ENCODE measurements at places on chromosomes 1 and 21.

DNA sequence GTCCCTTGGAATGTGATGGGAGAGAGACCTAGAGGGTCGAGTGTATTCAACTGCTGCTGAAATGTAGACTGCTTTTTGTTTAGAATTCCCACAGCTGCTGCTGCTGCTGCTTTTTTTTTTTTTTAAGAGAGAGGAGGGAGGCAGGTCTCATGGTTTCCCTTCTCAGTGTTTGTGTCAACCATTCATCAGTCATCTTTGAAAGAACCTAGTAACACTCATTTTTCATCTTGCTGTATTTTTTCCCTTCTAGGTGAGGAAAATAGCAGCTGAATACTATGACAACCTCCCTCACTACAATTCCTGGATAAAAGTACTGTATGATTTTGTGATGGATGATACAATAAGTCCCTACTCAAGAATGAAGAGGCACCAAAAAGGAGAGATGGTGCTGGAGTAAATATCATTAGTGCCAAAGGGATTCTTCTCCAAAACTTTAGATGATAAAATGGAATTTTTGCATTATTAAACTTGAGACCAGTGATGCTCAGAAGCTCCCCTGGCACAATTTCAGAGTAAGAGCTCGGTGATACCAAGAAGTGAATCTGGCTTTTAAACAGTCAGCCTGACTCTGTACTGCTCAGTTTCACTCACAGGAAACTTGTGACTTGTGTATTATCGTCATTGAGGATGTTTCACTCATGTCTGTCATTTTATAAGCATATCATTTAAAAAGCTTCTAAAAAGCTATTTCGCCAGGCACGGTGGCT, 9.2 kb downstream of the DEGS1 start:
- no peak for DNase-seq

- no peak for DNase-seq
Measured at GRCh38 chr1:221913351-221913892, 171.5 kb upstream of the DUSP10 start.

GRCh38 chr1:2788506-2789163, 12.9 kb downstream of the TTC34 start:
- DNase-seq = no peak

- DNase-seq = no peak
Measured at GRCh38 chr1:203225071-203225470, 4.4 kb downstream of the CHIT1 start.

- no peak for DNase-seq
Measured at GRCh38 chr1:22133931-22134324, 9.0 kb downstream of the WNT4 start.

DNA sequence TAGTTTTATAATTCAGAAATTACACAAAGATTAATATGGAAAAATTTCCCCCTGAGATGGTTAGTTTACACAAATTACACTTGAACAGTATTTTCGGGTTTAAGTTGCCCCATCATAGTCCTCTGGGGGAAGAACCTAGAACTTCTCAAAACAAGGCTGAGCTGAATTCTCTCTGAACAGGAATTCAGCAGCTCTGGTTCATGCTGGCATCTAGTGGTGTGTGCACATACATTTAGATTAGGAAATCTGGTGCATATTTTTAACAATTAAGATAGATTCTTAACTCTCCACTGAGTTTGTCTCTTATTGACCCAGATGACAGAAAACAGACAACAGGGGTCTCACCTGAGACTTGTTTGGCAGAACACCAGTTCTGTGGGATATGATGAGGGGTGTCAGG, 410.7 kb downstream of the DSCAM start:
- DNase-seq = no peak

- DNase-seq = no peak
Measured at GRCh38 chr1:183694066-183694465, 41.0 kb upstream of the APOBEC4 start.

DNA sequence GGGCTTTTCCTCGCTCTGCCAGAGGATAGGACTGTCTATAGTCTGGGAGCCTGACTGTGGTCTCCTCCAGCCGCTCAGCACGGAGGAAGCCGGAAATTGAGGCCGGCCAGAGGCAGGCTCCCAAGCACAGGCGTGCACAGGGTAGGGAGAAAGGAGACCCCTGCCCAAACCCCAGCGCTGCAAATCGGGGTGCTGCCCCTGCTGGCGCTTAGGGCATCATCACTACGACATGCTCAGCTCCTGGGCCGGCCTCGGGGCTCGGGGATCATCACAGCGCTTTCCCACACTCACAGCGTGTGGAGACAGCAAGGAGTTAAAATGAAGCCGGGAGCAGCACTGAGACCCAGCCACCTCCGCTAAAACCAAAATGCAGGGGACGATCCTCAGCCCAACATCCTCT, 62.8 kb upstream of the ARHGEF16 start:
- DNase-seq = no peak

DNA sequence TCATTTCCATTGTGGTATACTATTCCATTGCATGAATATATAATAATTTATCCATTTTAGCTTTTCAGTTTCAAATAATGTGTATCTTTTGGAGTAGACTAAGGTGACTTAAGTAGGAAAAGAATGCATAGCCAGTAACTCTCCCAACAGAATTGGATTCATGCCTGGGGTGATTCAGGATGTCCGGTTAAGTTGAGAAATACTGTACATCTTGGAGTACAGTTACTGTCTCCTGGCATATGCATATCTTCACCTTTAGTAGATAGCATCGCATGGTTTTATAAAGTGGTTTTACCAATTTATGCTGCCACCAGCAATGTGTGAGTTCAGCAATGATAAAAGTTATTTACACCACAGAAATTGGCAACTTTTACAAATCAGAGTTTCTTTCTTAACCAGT, 18.6 kb upstream of the SLC6A9 start:
- no peak for DNase-seq

- no peak for DNase-seq
Measured at GRCh38 chr21:41877901-41878830, 978 bp downstream of the PRDM15 start.

GRCh38 chr1:55155522-55155921, 59.6 kb downstream of the USP24 start:
- DNase-seq = no peak

DNA sequence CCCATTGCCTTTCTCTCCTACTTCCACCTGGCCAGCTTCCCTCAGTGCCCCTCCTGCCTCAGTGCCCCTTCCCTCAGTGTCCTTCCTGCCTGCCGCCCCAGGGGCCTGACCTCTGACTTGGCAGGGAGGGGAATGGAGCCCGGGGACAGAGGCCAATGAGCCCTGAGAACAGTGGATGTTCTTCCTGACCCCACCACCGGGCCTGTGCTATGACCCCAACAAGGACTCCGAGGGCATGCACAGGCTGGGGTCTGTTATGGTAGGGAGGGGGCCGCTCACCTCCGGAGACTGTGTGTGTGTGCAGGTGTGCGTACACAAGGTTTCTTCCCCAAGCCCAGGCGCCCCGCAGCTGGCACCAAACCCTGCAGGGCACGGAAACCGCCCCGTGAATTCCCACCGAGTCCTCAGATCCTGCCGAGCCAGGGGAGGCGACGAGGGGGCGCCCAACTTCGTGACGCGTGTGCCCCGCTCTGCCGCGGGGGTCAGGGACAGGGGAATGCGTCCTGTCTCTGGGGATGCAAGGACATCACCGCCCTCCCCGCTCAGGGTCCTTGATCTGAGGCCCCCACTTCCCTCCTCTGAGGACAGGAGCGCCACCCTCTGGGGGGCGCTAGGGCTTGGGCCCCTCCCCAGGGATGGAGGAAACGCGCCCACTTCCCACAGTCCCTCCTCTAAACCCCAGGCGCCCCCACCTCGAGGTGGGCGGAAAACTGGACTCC, 766 bp downstream of the RAP1GAP start:
- DNase-seq = no peak

GRCh38 chr1:118900643-118901440, 87.3 kb downstream of the TBX15 start:
- DNase-seq = no peak

DNA sequence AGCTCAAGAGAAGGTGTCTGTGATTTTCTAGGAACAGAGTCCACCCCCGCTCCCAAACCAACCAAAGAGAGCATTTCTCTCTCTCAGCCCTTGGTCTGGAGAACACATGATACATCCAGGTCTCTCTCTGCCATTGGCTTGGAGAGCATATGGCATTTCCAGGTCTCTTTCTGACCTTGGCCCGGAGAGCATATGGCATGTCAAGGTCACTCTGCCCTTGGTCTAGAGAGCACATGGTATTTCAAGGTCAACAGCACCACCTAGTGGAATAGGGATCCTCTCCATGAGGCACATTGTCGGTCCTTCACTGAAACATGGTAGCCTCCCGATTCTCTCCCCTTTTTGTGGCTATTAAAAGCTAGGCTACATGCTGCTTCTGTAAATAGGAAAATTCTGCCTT, 437.7 kb upstream of the OLFM3 start:
- no peak for DNase-seq

DNA sequence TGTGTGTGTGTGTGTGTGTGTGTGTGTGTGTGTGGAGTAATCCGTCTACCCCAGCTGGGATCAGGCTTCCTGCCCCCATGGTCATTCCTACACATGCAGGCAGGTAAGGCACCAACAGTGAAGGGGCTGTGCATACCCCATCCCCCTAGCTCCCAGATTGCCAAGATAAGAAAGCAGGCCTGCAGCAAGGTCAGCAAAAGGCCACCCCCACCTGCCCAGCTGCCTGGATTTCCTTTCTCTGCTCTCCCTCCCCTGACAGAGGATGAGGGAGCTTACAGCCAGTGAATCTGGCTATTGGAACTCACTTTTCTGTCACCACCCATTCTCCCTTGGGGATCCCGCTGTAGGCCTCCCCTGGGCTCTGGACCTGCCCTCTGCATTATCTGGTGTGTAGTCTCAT, 7.9 kb downstream of the ALX3 start:
- no peak for DNase-seq

GRCh38 chr1:160541622-160542302, 18.7 kb upstream of the SLAMF6 start:
- DNase-seq = no peak

DNA sequence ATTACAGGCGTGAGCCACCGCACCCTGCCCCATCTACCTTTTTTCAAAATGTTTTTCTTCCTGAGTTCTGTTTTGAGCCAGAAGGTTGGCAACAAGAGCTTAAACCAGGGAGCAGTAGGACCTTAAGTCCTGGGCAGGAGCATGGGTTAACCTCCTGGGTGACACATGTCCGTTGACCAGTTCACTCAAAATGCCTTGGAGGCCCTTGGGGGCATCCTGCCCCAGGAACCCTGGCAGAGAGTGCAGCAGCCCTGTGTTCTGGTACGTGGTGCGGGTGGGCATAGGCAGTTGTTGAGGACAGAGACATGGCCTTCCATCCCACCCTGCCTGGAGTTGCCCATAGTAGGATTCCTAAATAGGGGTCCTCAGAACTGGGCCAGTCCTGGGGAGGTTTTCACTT, 11.6 kb downstream of the H6PD start:
- DNase-seq = no peak

GRCh38 chr1:156706657-156707416, 1.5 kb upstream of the CRABP2 start:
- DNase-seq = no peak

DNA sequence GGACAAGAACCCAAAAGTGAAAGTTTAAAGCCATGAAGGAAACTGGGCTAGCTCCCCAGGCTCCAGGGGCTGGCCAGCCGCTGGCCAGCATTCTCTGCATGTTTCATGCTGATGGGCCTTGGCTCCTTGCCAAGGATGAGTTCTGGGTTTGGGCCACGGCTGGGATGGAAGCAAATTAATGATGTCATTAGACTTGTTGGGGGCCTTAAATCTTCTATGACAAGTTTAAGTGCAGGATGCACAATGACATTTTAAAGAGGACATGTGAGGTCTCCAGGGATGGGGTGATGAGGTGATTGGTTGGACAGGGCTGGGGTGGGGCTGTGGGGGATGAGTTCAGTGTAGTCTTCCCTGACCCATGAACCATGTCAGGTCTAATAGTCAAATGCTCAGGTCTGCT, 199.6 kb downstream of the TRABD2B start:
- DNase-seq = no peak

- DNase-seq = no peak
Measured at GRCh38 chr21:39084073-39084472, 99.2 kb downstream of the PSMG1 start.

DNA sequence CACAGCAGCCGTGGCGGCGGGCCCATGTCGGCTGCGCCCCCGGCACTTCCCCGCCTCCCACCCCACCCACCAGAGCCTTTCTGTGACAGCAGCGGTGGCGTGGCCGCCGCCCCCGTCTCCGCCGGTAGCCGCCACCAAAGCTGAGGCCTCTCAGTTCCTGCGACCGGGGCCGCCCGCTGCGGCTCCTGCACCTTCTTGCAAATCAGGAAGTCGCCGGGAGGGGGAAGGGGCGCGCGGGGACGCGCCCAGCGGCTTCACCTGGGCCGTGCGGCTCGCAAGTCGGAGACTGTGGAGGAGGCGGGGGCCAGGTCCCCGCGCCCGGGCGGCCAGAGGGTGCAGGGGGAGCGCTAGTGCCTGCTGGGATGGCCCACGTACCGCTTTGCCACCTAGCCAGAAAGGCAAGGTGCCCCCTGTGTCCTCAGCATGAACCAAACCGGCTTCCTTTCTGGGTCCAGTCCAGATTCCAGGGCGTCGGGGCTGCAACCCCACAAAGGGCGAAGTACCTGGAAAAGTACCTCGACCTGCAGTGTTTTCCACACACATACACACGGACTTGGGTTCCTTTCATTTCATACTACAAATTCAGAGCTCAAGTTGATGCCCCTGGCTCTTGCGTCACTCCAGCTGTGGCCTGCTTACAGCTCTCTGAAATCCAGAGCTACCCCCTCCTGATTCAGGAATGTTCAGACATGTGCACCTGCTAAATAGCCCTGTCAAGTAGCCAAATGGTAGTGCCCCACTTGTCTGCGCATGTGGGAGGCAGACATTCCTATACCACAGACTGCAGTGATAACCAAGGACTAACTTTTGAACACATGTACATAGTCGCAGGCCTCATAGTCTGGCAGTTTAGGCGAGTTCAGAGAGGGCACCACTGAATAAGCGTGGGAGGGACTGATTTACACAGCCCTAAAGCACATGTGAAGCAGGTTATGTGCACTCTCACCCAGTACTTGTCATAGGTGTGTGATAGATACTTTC, at the start of gene DENND1B:
TSS of gene DENND1B (minus strand) at position 199 of the 981 bp plus-strand sequence. CDS start 325 bp downstream, outside the sequence.
- peak; percentile 68 for DNase-seq

DNA sequence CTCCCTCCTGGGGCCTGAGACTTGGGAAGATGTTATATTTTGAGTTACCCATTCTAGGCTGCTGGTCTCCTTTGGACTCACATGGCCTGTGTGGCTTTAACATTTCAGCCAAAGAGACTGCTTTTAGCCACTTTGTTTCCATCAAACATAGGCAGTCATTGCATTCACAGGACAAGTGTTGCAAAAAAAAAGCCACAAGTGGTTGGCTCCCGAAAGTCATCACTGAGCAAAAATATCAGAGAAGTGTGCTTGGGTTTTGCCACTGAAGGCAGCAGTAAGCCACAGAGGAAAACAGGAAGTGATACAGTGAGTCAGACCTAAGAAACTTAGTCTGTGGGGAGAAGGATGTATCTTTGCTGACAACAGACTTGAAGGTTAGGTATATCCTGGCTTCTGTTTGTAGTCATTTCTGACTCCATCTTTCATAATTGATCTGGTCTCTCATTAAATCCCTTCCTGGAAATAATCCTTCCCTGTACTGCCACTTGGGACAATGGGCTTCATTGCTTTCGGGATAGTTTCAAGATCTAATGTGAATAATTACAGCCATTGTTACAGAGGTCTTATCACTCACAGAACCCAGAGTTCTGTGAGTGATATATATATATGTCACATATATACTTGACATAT, 80.9 kb downstream of the COLGALT2 start:
- DNase-seq = peak; percentile 18

Data from stimulated activated CD4-positive, alpha-beta T cell treated with anti-CD3 and anti-CD28 coated beads, Interleukin-15, amount 100 ng/mL, for 48 hours (primary cell).